ENCODE measurements at places on chromosomes 7 and 10.

DNA sequence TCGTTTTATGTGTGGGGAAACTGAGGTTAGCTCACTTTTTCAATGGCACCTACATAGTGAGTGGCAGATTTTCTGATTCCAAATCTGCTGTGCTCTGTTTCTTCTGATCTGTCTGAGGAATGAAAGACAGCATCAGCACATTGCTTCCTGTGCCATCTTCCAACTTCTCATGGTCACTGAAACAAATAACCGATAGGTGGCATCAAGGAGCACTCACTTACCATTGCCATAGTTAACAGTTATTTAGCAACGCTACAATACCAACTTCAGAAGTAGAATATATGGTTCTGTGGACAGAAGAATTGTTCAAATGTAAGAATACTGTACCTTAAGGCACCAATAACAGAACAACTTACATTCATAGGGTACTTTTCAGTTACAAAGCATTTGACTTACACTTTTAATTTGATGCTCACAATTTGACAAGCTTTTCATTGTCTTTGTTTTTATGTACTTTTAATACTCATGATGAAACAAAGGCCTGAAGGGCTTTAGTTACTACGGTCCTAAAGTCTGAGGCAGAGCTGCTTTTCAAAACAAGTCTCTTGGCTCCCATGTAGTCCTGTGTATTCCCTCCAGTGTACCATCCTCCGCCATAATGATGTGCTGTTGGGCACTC lies 228.9 kb upstream of the TCF7L2 start:
- DNase-seq: peak; percentile 36

DNA sequence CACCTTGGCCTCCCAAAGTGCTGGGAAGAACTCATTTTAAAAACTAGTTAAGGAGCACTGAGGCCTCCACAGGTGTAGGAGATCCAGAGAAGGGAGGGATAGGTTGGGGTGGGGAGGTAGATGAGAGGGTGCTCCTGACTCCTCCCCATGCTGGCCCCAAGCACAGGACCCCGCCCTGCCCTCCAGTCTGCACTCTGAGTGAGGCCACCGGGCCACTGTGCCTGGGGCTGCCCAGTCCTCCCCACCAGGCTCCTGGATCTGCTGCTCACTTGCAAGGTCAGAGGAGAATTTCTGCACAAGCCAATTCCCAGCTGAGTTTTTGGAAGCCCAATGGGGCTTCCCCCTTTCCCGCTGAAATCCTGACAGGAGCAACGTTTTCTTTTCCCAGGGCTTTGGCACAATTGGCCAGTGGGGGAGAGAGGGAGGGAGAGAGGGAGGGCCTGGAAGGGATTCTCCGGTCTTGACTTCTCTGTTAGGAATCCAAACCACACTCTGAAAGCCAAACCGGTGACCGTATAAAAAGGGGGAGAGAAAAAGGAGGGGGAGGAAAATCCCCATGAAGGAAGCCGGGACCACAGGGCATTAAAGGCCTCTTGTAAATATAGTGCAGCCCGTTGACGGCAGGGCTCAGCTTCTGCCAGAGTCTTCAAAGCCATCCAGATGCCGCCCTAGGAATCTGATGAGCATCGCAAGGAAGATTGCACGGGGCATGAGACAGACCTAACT lies 116.2 kb downstream of the SH3PXD2A start:
- DNase-seq: peak; percentile 63

DNA sequence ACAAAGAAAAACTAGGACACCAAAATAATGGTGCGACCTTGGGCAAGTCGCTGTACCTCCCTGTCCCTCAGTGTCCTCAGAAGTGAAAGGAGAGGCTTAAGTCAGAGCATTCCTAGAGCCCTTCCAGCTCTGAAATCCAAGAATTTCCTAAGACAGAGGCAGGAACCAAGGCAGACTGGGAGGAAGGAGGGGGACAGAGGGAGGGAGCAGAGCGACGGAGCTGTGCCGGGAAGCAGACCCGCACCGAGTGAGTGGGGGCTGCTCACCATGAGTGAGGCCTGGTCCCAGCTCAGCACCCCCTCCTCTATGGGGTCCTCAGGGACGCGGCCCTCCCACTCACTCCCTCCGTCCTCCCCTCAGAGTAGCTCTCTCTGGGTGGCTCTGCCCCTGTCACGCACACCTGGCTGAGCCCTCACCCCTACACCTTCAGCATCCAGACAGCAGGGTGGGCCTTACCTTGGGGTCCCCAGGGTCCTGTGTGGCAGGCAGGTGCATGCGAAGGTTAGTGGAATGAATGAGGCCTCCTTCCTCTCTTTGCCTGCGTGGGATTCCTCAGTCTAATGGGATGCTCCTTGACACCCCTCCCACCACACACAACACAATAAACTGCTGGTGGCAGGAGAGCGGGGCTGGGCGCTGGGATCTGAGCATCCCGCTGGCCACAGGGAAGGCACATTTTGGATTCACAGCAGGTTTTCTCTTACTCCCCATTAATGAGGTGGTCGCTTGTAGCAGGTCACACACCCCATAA lies 4.6 kb upstream of the SMARCD3 start:
- no peak for DNase-seq

DNA sequence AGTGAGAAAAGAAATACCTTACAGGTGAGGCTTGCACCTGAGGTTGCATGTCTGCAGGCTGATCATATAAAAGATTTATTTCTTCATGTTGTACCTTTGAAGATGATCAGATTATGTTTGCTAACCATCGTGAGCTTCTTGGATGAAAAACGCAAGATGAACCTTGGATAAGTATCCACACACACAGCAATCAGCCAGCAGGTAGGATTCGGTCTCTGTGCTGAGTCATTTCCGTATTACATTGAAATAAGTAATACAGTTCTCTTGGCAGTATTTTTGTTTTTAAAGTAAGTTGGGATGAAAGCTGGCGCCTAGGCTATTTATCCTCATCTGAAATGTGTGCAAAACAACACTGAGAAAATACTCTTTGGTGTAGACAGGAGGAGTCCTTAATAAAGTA lies 109.0 kb upstream of the PRKCQ start:
- no peak for DNase-seq

GRCh38 chr10:70378122-70378521 lies 4.3 kb downstream of the LRRC20 start:
- DNase-seq: peak; percentile 89

Measured in RKO (cell line).